ENCODE measurements at places on chromosomes 2 and 18.

DNA sequence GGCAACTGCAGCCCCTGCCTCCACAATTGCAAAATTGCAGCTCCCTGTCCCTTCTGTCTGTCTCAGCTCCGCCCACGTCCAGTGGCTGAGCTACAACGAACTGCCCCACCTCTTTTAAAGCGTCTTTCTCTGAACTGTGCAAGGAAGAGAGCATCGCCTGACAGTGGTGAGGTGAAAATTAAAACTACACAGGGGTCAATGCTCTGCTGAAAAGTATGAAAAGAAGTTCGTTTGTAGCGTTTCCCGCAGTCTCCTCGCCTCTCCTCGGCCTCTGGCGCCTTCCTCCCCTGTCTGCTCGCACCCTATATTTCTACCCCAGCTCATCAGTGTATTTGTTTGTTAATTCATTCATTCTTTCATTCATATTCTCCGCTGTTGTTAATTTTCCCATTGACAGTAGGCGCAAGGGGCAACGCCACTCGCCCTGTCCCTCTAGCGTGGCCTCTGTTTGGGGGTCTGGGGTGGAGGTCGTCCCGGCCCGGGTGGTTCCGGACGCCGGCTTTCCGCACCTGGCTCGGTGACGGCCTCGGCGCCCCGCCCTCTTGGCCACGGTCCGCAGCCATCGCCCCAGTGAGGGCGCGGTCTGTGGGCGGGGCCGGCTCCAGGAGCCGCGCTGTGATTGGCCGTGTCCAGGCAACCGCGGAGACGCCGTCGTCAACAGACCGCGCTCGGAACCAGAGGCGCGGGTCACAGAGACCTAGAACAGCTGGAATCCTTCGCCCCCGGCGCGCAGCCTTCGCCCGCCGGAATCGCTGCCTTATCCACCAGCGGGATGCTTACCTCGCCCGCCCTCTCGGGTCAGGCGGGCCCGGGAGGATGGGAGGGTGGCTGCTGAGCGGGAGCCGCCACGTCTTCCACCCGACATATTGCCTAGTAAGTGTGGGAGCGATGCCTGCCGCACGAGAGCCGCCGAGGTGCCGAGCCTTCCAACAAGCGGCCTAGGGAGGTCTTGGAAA, at the start of gene VWA3B:
VWA3B (plus strand) TSS at position 677 of the 956 bp plus-strand sequence. CDS start 5,926 bp downstream, outside the sequence.
- peak; percentile 58 for DNase-seq

GRCh38 chr2:23312996-23313606, 71.9 kb upstream of the KLHL29 start:
- peak; percentile 70 for DNase-seq

DNA sequence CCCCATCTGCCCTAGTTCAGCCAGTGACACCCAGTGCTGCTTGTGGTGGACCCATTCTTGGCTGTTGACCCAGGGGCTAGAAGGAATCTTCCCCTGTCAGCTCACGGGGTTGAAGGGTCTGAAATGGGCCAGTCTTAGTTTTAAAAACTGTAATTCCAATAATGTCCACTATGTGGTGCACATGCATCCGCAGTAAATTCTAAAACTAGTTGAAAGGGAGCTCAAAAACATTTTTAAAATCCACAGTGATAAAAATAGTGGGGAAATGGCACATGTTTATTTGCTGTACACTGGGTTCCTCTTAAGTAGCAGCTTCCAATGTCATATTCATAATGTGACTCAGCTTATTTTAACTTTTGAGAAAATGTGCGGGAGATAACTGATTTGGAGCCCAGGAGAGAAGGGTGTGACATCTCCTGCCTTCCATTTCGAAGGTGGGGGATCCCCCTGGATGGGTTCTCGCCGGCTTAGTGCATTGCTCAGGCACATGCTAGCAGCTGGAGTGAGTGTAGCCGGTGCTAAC, 32.8 kb downstream of the GRHL1 start:
- no peak for DNase-seq

- no peak for DNase-seq
Observed at GRCh38 chr18:59083136-59083818, 56.4 kb upstream of the SEC11C start.

DNA sequence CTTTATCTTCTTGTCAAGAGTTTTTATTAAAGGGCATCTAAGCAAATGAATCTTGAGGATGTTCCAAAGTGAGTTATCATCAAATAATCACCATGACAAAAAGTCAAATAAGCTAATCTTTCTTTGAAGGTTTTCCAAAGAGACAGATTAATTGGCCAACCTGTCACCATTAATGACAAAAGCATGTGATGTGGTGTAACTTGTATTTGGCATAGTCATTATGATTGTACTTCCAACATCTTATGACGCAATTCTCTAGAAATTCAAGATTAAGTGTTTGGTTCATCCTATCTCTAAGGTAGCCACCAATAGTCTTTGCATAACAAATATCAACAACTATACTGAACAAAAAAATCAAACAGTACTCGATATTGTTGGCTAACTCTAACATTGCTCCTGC, 28.6 kb downstream of the RBMS1 start:
- no peak for DNase-seq

DNA sequence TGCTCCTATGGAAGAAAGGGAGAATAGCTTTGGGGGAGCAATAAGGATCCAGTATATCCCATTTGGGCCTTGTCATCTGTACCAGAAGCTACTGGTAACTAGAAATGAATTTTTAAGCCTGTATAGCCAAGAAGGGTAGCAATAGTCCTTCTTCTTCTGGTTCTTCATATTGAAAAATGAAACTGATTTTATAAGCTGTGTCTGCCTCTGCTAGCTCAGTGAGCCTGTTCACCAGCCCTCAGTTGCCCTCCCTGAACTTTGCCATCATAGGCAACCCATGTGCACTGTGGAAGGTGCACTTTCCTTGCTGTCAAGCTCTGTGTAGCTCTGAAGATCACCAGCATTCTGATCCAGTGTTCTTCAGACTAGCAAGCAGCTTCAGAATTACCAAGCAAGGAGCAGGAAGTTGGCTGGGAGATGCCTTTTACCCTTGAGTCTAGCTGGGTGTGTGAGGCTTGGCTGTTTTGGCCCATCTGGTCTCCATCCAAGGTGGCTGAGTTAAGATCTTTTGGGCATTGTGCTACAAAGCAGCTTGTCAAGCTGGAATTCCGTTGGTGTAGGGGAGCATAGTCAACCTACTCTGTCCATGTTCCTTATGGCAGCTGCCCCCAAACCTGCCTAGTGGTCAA, 55.8 kb upstream of the MGAT5 start:
- no peak for DNase-seq

DNA sequence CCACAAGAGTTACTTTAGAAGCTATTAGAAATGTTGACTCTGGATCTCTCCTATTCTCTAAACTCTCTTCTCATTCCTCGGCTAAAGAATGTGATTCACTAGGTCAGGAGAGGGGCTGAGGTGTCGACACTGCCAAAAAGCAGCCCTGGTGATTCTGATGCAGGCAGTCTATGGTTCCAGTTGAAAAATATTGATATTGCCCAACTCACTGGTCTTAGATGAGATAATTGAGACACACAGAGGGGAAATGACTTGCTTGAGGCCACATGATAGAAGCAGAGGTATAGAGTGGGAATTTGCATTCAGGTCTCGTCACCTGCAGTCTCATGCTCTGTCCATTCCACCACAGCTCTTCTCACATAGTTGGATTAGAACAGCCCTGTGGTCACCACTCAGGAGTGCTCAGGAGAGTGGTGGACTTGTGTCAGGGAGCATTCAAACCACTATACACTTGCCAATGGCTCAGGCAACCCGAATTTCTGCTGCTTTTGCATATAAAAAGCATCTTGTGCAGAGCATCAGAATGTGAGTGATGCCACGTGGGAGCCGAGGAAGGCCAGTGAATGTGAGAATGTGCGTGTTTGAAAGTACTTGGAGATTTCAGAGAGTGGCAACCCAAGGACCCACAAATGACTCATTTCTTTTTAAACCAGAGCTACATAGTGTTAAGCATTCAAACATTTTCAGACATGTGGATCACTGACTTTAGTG, 65.1 kb upstream of the CTLA4 start:
- DNase-seq: no peak

- DNase-seq: no peak
Observed at GRCh38 chr2:226483143-226483542, 316.5 kb downstream of the IRS1 start.

- DNase-seq: no peak
Observed at GRCh38 chr2:3173031-3173430, 204.6 kb downstream of the EIPR1 start.

GRCh38 chr2:69745035-69745434, 3.1 kb downstream of the ANXA4 start:
- no peak for DNase-seq

DNA sequence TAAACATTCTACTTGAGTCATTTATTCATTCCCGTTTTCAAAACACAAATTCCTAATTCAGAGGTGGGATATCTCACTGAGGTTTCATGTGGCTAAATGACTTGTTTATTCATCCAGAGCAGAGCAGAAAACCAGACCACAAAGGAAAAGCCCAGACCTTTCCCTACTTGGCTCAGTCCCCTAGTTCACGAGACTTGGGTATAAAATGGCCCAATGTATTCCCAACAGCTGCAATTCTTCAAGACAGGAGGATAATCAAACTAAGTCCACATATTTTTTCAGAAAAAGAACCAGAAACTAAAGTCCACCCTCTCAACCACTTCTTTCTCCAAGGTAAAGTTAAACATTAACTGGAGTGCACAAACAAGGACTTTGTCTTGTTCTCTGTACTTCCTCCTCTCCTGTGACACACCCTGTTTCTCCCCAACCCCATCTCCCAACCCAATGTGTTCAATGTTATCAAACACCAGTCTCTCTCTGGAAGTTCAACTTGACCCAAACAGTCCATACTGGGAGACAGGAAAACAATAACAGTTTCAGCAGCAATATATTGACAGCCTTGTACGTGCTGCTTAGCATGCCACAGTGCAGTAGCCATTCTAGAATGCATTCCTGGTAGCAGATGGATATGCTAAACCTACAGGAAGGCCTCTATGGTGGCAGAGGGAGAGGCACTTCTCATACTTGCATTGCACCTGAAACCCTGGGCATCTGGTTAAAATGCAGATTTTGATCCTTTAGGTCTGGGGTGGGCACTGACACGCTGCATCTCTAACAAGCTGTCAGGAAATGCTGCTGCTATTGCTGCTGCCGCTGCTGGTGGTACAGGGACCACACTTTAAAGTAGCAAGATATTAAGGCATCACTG, 110.7 kb downstream of the INO80D start:
- no peak for DNase-seq

GRCh38 chr2:197661626-197662025, 13.8 kb downstream of the RFTN2 start:
- no peak for DNase-seq

DNA sequence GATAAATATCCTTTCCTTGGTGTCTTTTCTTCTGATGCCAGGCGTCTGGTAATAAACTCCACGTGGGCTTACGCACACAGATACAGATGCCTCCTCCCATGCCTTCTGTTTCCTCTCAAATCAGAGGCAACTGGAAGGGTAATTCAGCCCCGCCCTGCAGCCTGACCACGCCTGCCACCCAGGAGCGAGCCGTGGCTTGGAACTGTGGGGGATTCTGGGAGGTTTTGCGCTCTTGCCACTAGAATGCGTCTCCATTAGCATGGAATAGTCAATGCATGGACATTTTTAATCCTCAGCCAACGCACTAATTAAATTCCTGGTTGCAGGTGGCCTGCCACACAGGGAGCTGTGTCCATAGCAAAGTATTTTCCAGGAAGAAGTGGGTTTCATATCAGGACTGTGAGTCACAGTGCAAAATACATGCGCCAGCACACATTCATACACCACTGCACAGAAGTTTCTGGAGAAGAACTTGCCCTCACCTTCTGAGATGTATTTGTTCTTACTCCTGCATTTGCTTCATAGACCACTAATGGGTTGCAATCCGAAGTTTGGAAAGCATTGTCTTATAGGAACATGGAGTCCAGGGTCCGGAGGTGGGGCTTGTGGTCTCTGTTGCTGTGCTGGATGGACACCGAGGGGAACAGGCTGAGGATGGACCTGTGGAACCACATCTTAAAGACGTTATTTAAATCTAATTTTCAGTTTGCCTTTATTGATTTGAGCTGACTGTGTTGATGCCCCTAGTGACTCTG, 151.4 kb downstream of the LDLRAD4 start:
- peak; percentile 70 for DNase-seq

GRCh38 chr2:239168575-239168974, 232.2 kb downstream of the HDAC4 start:
- DNase-seq: no peak

DNA sequence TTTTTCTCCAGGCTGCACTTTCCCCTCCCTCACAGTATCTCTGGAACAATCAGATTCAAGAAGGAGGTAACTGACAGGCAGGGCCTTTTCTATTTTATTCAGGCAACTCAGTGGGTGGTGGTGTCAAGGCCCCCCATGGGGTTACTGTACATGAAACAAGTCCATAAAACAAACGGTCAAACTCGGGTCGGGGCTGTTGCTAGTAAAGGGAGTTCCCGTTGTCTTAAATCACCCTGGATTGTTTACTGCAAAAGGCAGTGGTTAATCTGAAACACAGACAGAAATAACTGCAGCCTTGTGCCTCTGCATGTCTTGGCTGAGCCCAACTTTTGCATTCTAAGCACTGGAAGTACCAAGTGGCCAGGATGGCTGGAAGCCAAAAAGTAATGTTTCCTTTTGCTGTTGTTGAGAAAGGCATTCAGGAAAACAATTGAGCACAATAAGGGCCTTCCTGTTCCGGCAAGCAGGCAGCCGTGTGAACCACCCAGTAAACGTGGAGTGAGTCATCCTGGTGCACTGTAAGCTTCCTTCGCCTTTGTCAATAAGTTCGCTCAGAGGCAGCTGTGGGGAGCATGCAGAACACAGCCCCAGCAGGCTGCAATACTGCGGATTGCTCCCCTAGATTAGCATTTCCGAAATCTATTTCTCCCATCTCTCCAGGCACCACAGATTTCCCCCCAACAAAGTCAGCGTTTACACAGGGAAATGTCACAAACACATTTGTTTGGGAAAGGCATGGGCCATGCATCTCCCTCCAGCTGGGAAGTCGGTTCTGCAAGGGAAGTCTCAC, 149.6 kb downstream of the IRS1 start:
- no peak for DNase-seq

DNA sequence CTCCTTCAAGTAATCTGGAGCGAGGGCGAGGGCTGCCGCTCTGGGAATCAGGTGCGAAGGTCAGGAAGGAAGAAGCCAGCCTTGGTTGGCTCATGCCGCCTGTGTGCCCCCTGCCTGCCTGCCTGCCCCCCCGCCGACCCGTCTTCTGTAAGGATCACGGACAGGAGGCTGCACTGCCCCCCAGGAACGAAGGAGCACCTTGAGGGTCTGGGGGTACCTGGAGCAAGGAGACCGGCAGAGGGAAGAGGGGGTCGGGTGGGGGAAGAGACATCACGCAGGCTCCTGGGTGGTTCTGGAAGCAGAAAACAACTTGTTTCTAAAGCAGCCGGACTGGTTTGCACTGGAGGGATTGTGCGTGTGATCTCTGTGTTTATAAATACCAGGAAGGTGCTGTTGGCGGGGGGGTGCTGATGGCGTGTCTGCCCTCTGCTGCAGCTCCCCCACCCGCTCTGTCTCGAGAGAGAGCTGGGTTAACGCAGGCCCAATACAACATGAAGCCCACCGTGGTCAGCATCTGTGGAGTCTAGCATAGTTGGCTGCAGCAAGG, 1.7 kb downstream of the FOSL2 start:
- DNase-seq: peak; percentile 40

DNA sequence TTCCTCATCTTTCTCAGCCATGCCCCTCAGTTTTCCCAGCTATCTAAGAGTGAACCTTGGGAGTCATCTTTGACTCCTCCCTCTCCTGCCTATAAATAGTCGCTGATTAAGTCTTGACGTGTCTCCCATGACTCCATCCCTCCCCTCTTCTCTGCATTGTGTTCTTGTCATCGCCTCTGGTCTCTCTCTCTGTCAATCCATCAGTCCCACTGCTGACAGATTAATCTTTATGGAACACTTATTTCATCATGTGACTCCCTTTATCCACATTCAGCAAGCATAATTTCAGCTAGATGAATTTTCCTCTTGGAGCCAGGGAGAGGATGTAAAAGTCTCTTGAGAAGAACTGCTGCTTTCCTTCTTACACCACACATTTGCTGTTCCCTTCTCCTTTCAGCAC, 9.4 kb downstream of the ADAM23 start:
- DNase-seq: no peak
